Lower lobe of right lung (tissue), 2 donors: ENCODE measurements at places on chromosomes 1 and 21. TPM values are rescaled to one million over a fixed set of nuclear protein-coding genes. Genes with fewer than 3 reads are reported as not detected.

The EDN2 gene
- 2.1 TPM for total RNA-seq

The FCGR2B gene
- 31.9 TPM for total RNA-seq

The IGSF9 gene
- total RNA-seq, result 2.0 TPM

The LCE6A gene
- total RNA-seq, result not detected

The KRTAP19-7 gene
- total RNA-seq, result not detected

The C2CD4D gene
- 0.21 TPM for total RNA-seq

The HECTD3 gene
- 47.6 TPM for total RNA-seq

The MEX3A gene
- 0.74 TPM for total RNA-seq

The TLR5 gene
- total RNA-seq, result 26.6 TPM

The CFHR3 gene
- 0.24 TPM for total RNA-seq

The PRDM16 gene
- total RNA-seq, result 19.2 TPM

The PROK1 gene
- not detected for total RNA-seq

The HPCAL4 gene
- total RNA-seq, result 0.41 TPM

The HEYL gene
- 10.4 TPM for total RNA-seq

The RIMS3 gene
- total RNA-seq, result 4.6 TPM

The SLC45A3 gene
- 6.8 TPM for total RNA-seq

The GCLM gene
- total RNA-seq, result 16.7 TPM

The LCE1B gene
- not detected for total RNA-seq

The KRTAP19-3 gene
- total RNA-seq, result not detected

The LINGO4 gene
- 0.50 TPM for total RNA-seq

The TGFB2 gene
- total RNA-seq, result 10.2 TPM

The GPR25 gene
- total RNA-seq, result 0.62 TPM
